Left ventricle myocardium inferior (tissue), 1 donor: ENCODE measurements at places on chromosomes 7 and 10. TPM values are rescaled to one million over a fixed set of nuclear protein-coding genes. Genes with fewer than 3 reads are reported as not detected.

- no peak for DNase-seq
These were observed 14.9 kb upstream of the ADGRA1 start for GRCh38 chr10:133072720-133073390.

DNA sequence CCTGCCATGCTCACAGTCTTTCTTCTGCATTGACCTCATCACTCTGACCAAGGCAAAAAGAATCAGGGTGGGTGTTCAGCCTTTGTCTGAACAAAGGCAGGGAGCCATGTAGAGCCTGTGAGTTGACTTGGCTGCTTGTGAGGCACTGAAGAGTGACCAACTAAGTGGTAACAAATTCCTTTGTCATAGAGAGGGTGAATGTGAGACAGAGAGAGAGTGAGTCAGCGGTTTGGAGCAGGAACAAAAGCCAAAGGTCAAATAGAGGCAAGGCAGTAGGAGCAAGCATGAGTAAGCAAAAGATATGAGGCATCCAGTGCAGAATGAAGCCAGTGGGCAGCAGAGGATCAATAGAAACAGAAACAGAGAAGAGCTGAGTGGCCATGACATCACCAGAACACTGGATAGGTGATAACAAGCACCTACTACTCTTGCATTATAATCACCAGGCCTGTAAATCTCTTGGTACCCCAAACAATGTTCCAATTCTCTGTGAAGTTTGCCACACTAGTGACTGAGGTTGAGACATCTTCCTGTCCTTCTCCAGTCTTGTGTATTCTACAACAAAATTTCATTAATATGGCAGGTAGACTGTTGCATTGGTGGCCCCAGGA, 116.2 kb upstream of the LAMB4 start:
- no peak for DNase-seq

NACAD gene
- 3.8 TPM for total RNA-seq

- no peak for DNase-seq
These were observed 294.3 kb downstream of the CTNNA3 start for GRCh38 chr10:67401711-67402110.

H2BK1 gene
- not detected for total RNA-seq

CRHR2 gene
- total RNA-seq: 0.19 TPM

DNA sequence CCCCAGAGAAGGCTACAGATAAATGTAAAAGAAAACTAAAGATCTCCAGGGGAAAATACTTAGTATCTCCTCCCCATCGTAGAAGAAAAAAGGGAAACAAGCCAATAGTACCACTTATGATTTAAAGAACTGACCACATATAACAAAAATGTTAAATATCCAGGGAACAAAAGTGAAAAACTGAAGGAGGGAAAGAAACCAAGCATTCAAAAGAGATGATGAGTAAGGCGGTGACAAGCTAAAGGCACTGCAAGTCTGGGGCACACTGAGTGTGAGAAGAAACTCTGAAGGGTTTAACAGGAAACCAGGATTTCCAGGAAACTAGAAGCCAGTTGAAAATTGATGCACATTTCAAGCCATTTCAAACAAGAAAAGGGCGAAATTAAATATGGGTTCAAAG, 226.3 kb downstream of the AHR start:
- DNase-seq: no peak

- no peak for DNase-seq
These were observed 500.1 kb upstream of the ZMIZ1 start for GRCh38 chr10:78568620-78569019.

DNA sequence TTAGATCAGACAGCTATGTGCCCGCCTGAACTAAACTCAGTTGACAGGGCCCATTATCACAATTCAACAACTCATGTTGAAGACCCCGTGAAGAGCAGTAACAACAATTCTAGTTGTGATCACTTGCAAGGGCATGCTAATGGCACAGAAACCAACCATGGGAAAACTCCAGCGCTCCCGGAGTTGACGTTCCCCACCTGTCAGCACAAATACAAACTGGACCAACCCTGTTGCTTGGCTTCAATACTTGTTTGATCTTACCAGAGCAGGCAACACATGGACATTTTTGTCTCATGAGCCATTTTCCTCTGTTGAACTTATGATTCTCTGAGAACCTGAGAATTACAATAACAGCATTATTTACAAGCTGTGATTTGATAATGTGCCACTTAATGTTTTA, 119.0 kb upstream of the LANCL2 start:
- no peak for DNase-seq

DNA sequence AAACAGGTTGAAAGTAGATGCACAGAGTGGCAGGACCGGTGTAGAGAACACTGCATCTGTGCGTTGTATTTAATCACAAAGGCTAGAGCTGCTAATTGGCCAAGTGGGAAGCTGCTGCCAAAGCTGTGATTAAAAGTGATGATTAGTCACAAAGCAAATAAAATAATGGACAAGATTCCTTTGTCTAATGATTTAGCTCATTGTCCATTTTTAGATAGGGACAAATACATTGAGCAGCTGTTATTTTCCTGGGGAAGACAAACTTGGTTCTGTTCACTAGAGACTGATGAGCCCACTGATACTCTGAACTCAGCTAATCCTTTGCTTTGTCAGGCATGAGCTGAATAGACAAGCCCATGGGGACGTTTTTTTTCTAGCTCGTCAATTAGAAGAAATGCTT, 19.7 kb downstream of the UBE3C start:
- DNase-seq: no peak

MAP3K8 gene
- total RNA-seq: 7.0 TPM

CRYGN gene
- total RNA-seq: 0.41 TPM

FAM25C gene
- total RNA-seq: not detected

GRCh38 chr10:43981232-43981631, 332.6 kb upstream of the ZNF32 start:
- no peak for DNase-seq

GRCh38 chr7:292226-292625, 2.3 kb downstream of the FOXL3 start:
- DNase-seq: no peak

- peak; percentile 76 for DNase-seq
These were observed 2.0 kb upstream of the LZTS2 start for GRCh38 chr10:100997360-100998182.

- no peak for DNase-seq
These were observed 25.8 kb downstream of the STEAP1 start for GRCh38 chr7:90180011-90180585.

GRCh38 chr10:104666106-104666505, 25.0 kb downstream of the SORCS3 start:
- no peak for DNase-seq

RSPH10B2 gene
- total RNA-seq: not detected

GRCh38 chr7:135001390-135002165, 15.3 kb downstream of the AGBL3 start:
- no peak for DNase-seq

HOXA9 gene
- total RNA-seq: not detected

DNA sequence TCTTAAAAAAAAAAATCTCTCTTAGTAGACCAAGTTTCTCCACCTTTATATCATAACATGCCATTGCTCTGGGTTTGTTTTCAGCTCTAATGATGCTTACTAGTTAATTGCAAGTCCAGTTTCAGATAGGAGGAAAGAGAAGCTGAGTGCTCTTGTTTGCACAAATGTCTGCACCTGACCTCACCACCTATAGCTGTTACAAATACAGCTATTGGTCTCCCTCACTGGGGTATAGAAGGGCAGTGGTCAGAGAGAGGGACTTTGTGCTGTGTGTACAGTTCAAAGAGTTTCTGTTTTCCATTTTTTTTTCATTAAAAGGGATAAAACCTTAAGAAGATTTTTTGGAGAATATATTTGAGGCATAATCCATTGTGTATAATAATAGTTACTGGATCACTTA, 52.7 kb downstream of the TAS2R16 start:
- DNase-seq: no peak

SNCG gene
- total RNA-seq: 14.7 TPM

- no peak for DNase-seq
These were observed 39.7 kb upstream of the TNKS2 start for GRCh38 chr10:91758303-91759146.

GRCh38 chr10:127993056-127993690, 86.3 kb downstream of the PTPRE start:
- DNase-seq: no peak

DNA sequence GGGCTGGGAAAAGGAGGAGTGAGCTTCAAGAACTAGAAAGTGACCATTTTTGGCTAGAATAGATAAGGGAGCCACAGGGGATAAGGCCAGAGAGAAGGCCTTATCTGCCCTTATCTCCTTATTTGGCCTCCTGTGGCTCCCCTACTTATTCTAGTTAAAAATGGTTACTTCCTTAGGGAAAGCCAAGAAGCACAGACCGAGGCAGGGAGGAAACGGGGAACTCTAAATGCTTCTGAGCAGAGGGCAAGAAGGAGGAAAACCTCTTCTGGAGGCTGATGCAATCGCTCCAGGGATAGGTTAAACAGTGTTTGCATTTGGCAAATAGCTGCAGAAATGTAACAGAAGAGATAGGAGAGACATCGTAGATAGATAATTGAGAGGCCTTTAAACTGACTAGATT, 18.6 kb downstream of the NRP1 start:
- no peak for DNase-seq

- DNase-seq: no peak
These were observed 244.2 kb downstream of the IPMK start for GRCh38 chr10:58023341-58024073.

OR2A12 gene
- total RNA-seq: not detected

GRCh38 chr10:27715505-27715904, 30.1 kb downstream of the MKX start:
- DNase-seq: no peak

ATRNL1 gene
- total RNA-seq: 2.9 TPM

AS3MT gene
- total RNA-seq: 17.2 TPM
